ENCODE measurements at places on chromosomes 7 and 10.

DNA sequence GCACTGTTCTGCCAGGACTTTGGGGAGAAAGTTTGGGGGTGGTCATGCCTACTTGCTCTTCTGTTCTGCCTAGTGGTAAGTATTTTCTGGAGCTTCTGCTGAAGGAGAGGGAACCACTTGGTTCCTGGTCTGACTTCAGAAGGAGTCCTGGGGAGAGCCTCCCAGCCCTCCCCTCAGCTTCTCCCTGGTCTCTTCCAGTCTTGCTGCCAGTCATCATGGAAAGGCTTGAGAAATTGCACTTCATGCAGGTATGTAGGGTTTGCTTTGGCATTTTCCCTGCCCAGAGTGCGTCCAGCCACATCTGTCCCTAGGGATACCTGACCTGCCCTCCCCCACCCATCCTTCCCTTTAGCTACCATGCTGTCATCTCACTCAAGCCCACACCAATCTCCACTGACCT, 11.1 kb upstream of the WBP1L start:
- no peak for DNase-seq

GRCh38 chr7:88396295-88396947, 89.7 kb upstream of the STEAP4 start:
- DNase-seq = peak; percentile 22

- peak; percentile 48 for DNase-seq
Observed at GRCh38 chr7:48154792-48155413, 16.4 kb upstream of the ABCA13 start.

DNA sequence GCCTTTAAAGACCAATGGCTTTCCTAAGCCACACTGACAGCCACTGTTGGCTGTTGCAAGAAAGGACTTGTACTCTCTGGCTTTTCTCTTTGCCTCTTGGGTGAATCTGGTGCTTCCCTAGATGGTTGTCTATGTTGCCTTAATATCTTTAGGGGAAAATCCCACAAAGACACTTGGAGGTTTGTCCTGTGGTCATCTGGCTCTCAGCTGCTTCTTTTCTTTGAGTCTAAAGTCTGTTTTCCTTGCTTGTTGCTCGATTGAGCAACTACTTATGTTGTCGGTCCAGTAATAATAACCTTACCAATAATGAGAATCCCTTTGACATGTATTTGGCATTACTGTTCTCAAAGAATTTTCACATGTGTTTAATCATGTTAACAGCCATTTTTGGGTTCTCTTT, 537.6 kb downstream of the LRMDA start:
- DNase-seq = no peak

DNA sequence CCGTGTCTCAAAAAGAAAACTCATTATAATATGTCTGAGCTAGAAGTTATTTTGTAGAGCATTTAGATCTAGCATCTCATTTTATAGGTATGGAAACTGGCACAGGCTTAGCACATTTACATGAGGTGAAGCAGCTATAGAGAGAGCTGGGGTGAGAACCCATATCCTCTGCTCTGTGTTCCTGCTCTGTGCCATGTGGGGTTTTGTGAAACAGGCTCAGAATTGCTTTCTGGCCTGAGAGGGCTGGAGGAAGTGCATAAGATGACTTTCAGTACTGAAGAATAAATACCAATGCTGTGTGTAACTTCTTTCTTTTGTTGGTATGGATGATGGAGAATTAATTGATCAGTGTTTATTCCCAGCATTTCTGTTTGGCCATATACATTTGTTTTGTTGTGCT, 159.1 kb downstream of the LRRC4 start:
- DNase-seq = peak; percentile 71

DNA sequence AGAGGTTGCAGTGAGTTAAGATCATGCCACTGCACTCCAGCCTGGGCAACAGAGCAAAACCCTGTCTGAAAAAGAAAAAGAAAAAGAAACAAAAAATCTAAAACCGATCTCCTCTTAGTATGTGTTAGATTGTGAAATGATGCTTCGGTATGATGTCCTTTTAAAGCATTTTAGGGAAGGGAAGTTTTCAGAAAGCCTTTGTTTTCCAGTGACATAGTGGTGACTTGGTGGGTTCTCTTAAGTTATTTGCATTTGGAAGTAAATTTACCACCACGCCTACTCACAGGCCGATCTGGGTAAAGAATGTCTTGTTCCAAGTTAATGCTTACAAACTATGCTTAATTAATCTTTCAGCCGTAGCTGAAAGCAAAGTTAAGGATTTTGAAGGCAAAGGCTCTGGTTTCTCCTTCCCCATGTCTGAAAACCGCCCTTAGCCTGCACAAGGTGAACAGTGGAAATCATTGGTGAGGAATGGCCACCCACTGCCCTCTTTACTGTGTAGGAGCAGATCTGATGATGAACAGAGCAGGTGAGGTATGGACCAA, 10.7 kb downstream of the MTURN start:
- no peak for DNase-seq

DNA sequence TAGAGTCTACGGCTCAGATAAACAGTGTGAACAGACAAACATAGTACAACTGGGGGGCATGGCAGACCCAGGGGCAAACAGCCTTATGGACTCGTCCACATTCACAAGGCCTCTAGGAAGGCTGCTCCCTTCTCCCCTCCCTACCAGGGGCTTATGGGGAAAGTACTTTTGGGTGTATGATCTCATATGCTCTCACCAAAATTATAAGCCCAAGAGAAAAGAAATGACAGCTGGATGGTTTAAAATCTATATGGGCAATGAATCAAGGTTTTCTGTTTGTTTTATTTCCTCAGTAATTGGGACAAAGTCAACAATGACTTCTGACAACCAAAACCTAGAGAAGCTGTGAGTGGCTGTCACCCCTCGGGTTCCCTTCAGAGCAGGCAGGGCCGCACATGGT, 144.4 kb downstream of the PKD1L1 start:
- no peak for DNase-seq

GRCh38 chr7:136326045-136326609, 349.0 kb upstream of the MTPN start:
- no peak for DNase-seq

GRCh38 chr7:93736668-93737369, 153.7 kb downstream of the TFPI2 start:
- no peak for DNase-seq

DNA sequence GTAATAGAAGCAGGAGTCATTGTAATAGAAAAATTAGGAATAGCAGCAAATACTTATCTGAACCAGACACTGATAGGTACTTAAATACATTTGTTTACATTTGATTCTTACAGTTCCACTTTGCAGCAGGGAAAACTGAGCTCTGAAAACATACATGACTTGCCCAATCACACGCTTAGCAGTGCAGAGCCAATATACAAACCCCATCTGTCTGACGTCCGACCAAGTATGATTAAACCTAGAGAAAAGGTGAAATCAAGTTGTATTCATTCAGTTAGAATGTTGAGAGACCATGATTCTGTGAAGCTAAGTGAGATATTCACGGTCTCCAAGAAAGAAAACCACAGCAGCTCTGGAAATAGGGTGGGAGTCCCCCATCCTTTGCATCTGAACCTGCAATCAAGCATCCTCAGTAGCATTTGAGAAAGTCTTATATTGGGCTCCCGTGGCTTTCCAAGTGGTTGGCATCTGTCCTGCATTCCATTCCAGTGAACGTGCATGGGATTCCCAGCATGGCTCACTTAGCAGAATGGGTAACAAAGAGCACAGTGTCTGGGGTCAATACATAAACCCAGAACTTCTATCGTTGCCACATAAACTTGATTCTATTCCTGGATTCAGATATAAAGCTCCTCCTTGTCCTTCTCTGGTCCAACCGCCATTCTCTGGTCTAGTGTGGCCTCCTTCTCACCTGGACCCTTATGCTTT, 148.7 kb upstream of the RSU1 start:
- no peak for DNase-seq

DNA sequence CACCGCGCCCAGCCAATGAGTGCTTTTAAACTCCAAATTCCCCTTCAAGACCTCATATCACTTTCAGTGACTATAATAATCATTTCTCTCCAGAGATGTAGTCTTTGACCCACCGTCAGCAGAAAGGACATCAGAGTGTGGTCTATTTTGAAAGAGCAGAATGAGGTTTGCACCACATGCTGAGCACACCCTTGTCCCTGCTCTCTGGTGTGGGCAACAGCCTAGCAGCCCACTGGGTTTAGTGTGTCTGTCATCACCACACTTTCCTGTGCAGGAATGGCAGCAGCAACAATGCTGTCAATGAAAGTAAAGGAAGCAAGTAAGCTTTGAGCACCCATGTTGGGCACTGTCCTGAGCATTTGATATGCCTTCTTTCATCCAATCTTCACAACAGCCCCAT, 122.4 kb downstream of the PLXNA4 start:
- DNase-seq = no peak

- DNase-seq = peak; percentile 16
Observed at GRCh38 chr10:110268442-110268841, 36.3 kb downstream of the SMNDC1 start.

GRCh38 chr7:466465-467191, 53.0 kb downstream of the PDGFA start:
- no peak for DNase-seq

GRCh38 chr10:35356725-35357092, 20.4 kb downstream of the CCNY start:
- DNase-seq = no peak

DNA sequence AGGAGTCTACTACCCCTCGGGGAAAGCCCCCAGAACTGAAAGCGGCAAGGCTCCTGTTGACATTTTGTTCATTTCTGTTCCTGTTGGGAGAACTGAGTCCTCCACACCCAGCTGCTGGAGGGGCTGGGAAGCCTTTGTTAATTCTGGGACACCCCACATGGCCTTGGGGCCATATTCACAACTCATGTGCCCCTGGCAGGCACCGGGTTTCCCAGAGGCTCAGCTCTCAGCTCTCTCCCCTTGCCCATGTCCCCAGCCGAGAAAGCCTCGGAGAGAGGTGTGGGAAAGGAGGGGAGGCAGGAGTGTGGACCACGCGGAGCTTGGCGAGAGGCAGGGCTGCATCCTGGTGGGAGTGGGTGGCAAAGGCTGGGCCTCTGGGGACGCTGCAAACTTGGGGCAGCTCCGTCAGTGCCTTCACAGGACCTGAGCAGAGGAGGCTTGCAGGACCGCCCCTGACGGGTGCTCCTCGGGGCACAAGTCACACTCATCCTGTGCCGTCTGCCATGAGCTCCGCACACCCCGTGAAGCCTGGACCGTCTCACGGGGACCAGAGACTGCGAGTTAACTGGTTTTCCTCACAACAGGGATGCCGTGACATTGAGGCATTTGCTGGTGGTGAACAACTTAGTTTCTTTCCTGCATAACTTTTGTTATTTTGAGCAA, 140.9 kb downstream of the DNAJB6 start:
- DNase-seq = peak; percentile 21

DNA sequence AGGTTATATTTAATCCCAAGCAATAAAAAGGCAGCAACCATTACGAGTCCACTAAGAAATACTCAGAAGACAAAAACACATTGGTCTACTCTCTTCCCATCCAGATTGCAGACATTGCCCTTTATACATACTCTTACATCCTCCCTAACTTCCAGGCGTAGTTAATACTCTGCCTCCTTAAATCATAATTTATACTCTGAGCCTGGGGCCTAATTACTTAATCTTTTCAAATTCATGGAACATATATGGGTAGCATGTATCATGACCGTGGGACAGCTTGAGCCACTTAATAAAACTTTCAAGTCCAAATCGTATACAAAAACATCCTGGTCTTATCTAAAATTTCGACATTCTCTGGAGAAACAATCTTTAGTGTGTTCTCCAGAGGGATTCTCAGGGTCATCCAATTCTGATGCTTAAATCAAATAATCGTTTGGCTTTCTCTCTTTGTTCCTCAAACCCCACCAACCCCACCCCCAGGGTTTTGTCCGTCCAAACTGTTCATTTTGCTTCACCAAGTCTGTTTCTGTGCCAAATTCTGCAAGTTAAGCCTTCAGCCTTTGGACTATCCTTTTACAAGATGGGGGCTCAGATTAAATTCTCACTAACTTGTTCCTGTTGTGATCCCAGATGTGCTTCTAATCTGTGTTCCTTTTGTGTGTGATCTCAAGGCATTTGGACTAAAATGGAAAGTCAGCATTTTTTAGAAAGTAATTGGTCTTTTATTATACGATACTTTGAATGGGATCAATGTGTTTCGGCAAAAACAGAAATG, 86.4 kb downstream of the ADAM12 start:
- no peak for DNase-seq

DNA sequence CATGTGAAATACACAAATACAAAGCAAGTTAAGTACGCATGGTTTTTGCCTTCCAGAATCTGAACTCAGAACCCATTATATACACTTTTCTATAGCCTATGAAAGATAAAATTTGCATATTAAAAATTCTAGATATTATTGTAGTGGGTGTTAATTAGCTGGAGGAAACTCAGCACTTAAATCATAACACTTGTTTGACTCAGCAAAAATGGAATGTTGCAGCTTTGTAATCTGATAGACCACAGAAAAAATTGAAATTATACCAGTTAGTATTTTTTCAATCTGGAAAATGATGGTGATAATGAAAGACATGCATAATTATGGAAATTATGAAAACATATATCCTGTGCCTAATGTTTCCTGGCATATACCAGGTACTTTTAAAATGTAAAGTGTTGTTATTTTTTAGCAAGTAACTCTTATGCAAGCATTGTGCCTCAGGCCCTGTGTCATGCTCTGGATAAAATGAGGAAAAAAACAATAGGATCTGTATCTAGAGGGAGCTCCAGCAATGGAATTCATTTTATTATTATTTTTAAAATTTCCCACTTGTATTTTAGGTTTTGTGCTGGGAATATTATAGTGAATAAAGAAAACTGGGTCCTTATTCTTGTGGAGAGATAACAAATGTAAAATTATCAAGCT, 490.4 kb upstream of the SEMA3A start:
- no peak for DNase-seq

- DNase-seq = no peak
Observed at GRCh38 chr7:53350241-53350640, 314.8 kb downstream of the POM121L12 start.

DNA sequence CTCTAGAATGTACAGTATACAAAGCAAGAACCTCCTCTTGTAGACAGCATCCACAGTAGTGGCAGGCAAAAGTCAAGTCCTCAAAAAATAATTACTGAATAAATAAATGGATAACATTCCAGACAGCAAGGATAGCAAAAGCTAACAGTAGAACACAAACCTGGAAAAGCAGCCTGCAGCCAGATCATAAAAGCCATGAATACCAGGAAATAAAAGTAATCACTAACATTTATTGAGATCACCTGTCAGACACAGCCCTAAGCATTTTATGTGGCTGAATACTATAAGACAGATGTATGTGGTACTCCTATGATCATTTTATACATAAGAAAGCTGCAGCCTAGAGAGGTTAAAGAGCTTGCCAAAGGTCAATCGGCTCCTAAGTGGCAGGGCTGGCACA, 34.0 kb downstream of the CUL2 start:
- DNase-seq = no peak
